ENCODE measurements at places on chromosomes 13 and 19.
A peak's percentile ranks its signal among the peaks of the same experiment; 100 is the strongest.

DNA sequence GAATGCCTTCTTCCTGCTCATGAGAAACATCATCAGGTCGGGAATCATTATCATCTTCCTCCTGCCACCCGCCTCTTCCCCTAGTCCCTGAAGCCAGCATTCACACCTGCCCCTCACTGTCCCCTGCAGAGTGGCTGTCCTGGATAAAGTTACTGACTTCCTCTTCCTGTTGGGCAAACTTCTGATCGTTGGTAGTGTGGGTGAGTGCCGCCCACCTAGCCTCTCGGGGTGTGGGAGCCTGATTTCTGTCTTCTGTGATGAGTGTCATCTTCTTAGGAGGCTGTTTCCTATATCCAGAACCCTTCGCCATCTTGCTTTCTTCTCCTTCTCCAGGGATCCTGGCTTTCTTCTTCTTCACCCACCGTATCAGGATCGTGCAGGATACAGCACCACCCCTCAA lies 12.5 kb downstream of the SLC44A2 start:
- peak; percentile 34 for DNase-seq

- DNase-seq: peak; percentile 58
Measured at GRCh38 chr13:23608701-23609413, 38.6 kb downstream of the TNFRSF19 start.

GRCh38 chr13:108433976-108434755 lies 164.6 kb downstream of the TNFSF13B start:
- DNase-seq: no peak

GRCh38 chr19:55549500-55550320 lies 4.4 kb upstream of the SBK3 start:
- DNase-seq: no peak

DNA sequence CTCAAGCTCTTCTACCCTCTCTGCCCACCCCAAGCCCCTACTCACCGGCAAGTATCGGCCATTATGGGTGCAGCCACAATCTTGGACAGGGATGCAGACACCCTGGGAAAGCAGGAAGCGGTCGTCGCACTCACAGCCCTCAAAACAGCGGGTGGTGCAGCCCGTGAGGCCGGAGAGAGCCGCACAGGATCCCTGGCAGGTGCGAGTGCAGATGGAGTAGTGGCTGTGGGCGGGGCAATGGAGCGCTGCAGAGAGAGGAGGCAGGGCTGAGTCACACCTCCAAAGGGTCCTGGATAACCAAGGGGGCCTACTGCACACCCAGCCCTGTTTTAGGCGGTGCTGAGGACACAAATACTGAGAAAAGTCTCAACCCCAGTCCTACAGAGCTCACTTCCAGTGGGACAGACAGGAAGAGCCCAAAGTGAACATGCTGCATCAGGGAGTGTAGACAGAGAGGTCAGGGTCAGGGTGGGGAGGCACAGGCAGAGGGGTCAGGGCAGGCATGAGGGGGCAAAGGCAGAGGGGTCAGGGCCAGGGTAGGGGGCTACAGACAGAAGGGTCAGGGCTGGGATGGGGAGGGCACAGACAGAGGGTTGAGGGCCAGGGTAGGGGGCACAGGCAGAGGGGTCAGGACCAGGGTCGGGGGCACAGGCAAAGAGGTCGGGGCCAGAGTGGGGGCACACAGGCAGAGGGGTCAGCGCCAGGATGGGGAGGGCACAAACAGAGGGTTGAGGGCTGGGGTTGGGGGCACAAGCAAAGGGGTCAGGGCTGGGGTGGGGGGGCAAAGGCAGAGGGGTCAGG lies 24.2 kb upstream of the FBL start:
- no peak for DNase-seq

GRCh38 chr13:51267622-51268021 lies 45.4 kb downstream of the FAM124A start:
- no peak for DNase-seq

GRCh38 chr13:66218583-66218982 lies 1011.6 kb downstream of the PCDH9 start:
- DNase-seq: no peak

GRCh38 chr13:77832339-77833100 lies 86.1 kb downstream of the EDNRB start:
- DNase-seq: peak; percentile 72

- no peak for DNase-seq
Measured at GRCh38 chr13:78599645-78600279, 3.6 kb downstream of the POU4F1 start.

GRCh38 chr13:68834375-68834774 lies 1273.3 kb upstream of the ATXN8OS start:
- DNase-seq: no peak

- no peak for DNase-seq
Measured at GRCh38 chr13:103883698-103884097, 817.5 kb upstream of the SLC10A2 start.

DNA sequence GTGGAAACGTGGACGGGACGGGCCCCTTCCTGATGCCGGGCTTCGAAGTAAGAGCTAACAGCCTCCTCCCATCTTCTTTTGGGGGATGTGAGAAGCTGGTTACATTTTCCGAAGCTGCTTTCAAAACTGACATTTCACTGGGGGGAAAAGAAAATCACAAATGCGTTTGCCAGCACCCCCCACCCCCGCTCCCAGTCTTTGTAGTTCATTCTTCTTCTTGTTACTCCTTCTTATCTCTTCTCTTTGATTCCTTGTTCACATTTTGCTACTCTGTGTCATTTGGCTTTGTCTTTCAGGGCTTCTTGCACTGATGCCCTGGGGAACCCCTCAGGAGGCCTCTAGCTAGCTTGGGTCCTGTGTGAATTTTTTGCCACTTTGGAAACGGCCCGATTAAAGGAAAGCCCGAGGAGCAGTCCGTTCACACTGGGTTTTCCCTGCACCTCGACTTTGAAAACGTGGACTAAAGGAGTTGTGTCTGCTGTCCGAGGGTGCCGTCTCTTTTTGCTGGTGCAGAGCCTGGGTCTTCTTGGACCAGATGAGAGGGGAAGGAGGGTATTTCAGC lies 1.3 kb downstream of the CARM1 start:
- peak; percentile 32 for DNase-seq
